ENCODE measurements at places on chromosomes 11 and 22.

DNA sequence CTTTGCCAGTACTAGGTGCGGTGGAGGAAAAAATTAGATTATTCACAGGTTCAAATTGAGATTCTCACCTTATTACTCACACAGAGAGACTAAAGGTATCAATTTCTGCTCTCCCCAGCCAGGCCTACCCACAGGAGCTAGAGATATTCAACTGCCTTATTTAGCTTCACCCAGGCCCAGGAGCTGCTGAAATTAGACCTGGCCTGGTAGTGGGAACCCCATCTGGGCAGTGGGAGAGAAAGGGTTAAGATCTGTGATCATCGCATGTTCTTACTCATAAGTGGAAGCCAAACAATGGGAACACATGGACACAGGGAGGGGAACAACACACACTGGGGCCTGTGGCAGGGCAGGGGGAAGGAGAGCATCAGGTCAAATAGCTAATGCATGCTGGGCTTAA is 20.9 kb upstream of the MICAL2 start:
- no peak for DNase-seq

DNA sequence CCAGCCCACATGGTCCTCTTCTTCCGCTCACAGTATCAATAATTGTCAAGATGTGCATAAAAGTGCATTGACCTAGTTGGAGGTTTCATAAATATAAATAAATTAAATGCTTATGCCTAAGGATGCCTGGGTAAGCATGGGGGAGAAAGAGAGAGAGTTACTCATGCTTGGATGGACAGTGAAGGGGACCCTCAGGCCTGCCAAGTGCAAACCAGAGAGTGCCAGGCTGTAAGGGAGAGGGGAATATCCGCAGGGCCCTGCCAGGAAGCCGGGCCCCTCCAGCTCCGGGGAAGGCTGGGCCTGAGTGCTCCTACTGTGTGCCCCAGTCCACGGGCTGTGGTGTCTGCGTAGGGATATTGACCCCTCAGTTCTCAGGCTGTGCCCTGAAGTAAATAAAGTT is 214.6 kb downstream of the DSCAML1 start:
- no peak for DNase-seq

- DNase-seq, result no peak
Measured at GRCh38 chr22:47601666-47602065, 839.2 kb downstream of the TBC1D22A start.

- DNase-seq, result no peak
Measured at GRCh38 chr22:49284056-49284784, 543.5 kb downstream of the BRD1 start.

DNA sequence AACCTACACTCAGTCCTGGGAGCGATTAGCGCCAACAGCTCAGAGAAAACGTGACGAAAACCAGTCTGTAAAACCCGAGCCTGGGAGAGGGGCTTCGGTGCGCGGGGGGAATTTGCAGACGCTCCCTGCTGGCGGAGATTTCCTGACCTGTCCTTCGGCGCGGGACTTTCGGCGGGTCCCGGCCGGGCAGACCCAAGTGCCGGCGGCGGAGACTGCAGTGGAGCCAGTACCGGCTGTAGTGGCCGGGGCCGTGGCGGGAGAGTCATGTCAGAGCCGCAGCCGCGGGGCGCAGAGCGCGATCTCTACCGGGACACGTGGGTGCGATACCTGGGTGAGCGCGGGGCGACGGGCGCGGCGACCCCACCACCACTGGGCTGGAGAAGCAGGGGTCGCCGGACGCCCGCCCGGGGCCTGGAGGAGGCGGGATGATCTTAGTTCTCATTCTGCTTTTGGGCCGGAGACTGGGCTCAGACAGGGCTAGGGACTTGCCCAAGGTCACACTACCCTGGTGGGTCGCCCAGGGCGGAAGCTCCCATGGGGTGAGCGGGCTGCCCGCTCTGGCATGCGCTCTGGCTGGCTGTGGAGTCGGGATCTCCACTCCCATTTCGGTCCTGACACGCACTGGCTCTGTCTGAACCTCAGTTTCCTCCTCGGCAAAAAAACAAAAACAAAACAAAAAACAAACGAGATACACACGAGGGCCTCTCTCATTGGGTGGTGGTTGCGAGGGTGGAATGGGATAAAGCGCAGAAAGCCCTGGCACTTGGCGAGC is at the start of gene MTFP1:
MTFP1 (plus strand) TSS at position 153 of the 772 bp plus-strand sequence; CDS start at position 265, 112 bp downstream.
- peak; percentile 55 for DNase-seq

DNA sequence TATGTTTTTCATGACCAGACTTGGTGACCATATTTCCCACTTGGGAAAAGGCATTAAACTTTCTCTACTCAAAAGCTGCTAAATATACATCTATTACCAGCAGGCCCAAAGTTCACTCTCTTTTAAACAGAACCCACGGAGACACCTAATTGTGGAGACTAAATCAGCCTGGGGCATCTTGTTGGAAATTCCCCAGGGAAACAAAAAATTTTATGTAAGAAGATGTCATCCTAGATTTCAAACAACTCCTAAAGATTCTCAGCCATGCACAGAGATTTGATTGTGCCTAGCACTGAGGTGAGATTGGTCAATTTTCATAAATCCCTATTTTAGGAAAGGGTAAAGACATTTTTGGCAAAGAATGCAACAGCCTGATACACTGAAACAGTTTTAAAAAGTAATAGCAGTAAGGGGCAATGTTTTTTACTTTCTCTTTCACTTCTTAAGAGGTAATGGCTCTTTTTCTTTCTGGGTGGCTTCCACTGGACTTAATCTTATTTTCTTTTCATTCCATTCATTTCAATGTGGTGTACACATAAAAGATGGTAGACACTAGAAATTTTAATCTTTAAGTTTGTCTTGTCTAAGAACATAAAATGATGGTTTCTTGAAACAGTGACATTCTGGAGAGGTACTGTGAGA is 9.6 kb downstream of the OR52N2 start:
- DNase-seq, result no peak

DNA sequence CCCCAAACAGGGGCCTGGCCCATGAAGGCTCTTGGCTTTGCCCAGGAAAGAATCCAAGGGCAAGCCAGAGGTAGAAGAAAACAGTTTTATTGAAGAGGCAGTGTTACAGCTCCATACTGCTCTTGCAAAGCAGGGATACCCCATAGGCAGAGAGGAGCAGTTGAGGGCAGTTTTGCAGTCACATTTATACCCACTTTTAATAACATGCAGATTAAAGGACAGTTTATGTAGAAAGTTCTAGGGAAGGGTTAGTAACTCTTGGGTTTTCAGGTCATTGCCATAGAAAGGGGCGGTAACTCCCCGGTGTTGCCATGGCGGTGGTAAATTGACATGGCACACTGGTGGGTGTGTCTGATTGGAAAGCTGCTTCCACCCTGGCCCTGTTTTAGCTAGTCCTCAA is 80.5 kb upstream of the GNAZ start:
- DNase-seq, result no peak

- no peak for DNase-seq
Measured at GRCh38 chr11:20671856-20672546, 2.6 kb downstream of the NELL1 start.

DNA sequence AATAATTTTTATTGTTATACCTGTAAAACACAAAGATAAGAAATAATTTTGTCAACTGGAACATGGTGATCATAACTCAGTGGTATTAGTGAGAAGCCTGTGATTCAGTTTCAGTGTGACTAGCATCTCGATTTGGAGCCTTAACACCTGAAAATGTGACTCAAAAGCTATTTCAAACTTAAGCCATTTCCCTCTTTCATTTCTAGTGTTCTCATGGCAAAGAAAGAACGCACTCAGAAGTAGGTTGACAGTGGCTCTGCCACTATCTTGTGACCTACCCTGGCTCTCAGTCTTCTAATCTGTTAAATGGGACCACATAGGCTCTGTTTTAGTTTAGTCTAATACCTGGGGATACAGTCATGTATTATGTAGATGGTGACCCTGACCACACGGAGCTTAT is 62.7 kb downstream of the ISX start:
- no peak for DNase-seq

GRCh38 chr11:57124917-57125316 is 56.8 kb upstream of the LRRC55 start:
- DNase-seq, result no peak

DNA sequence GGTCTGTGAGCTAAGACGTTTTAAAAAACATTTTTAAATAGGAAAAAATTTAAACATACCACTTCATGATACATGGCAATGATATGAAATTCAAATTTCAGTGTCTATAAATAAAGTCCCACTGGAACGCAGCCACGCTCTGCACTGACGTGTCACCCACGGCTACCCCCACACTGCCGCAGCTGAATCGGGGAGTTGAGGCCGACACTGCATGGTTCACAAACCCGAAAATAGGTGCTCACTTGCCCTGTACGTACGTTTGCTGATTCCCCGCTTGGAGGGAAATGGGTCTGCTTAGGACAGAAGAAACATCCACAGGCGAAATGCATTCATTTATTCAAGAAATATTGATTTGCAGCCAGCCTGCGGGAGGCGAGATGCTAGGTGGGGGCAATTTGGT is 1342.3 kb downstream of the TBC1D22A start:
- DNase-seq, result no peak

GRCh38 chr22:26527574-26528465 is 15.5 kb upstream of the TFIP11 start:
- DNase-seq, result no peak

DNA sequence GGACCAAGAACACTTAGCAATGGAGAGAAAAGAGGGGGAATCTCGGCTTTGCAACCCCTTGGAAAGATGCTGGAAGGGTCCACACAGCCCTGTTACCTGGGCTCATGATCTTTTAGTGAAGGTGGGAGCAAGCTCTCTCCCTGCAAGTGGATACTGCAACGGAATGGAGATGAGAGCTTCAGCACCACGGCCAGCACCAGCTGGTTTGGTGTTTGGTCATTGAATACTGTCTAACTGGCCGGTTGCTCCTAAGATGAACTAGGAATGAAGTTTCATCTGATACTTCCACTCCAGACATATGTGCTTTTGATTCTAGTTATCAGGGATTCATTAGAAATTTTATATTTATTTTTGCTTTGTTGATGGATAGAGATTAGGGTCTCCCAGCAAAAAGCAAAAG is 16.3 kb downstream of the HTR3A start:
- DNase-seq, result no peak

DNA sequence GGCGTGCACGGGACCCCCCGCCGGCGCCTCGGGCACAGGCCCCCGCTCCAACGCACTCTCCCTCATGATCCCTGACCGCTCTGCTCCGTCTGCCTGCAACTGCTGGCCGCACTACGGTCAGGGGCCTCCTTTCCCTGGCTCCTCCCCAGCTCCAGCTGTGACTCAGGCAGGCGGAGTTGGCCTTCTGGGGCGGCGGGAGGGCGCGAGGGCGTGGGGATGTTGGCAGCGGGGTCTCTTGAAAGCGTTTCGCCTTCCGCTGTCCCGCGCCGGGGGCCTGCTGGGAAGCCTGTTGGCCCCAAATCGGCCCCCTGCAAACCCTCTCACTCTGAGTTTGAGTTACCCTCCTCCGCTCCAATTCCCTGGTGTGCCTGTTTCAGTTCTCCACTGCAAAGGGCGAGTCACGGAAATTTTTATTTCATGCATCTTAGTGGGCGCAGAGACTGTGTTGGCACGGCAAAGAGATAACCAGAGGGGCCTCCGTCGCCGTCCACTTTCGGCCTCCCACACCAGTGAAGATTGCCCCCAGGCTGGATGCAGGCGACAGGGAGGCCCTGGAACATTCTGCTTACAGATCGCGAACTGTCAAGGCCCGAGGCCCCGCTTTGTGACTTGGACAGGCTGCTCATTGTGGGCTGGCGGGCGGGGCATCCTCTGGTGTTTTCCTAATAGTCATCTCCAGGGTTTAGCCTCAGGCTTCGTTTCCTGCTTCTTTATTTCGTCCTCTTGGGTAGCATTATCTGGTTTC is at the start of gene CAVIN3:
CAVIN3 (minus strand) TSS at position 91 of the 745 bp plus-strand sequence; CDS start at position 66, 25 bp downstream.
- DNase-seq, result peak; percentile 18

DNA sequence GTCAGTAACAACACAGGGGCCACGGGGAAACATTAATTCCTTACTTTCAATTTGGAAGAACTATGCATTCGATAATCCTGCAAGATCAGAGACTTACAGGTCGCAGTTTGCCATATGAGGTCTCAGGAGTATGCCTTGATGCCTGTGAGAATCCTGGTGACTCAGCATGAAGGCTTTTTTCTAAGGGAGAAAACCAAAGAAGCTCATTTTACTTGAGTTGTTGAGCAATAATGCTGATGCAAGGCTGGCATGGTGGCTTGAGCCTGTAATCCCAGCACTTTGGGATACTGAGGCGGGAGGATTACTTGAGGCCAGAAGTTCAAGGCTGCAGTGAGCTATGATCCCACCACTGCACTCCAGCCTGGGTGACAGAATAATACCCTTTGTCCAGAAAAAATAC is 26.6 kb downstream of the ATG16L2 start:
- no peak for DNase-seq

GRCh38 chr11:109236188-109236587 is 185.8 kb upstream of the C11orf87 start:
- no peak for DNase-seq

GRCh38 chr11:19508165-19508564 is 204.5 kb upstream of the NAV2 start:
- DNase-seq, result no peak

GRCh38 chr11:86183694-86184093 is 60.9 kb upstream of the EED start:
- no peak for DNase-seq

- no peak for DNase-seq
Measured at GRCh38 chr11:77183431-77183984, 55.5 kb downstream of the MYO7A start.

GRCh38 chr11:30342736-30343166 is 19.8 kb downstream of the ARL14EP start:
- DNase-seq, result peak; percentile 47

- no peak for DNase-seq
Measured at GRCh38 chr11:32386770-32387377, 48.5 kb downstream of the WT1 start.

GRCh38 chr11:36617543-36618362 is 19.7 kb upstream of the RAG2 start:
- DNase-seq, result no peak

DNA sequence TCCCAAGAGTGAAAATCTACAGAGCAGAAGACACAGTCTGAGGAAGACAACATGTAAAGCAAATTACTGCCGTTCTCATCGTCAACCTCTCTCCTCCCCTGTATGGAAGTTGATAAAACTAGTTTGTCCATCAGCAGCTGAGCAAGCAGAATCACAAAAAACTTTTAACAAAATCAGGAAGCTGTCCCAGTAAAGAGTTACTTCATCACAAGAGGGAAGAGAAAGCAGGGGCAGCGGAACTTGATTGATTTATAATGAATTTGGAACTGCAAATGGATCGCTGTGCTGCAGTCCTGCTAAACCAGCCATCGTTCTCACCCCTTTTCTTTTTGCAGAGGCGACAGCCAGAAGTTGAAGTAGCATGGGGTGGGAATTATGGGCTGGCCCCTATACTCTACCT is 13.7 kb upstream of the UCP3 start:
- DNase-seq, result no peak

DNA sequence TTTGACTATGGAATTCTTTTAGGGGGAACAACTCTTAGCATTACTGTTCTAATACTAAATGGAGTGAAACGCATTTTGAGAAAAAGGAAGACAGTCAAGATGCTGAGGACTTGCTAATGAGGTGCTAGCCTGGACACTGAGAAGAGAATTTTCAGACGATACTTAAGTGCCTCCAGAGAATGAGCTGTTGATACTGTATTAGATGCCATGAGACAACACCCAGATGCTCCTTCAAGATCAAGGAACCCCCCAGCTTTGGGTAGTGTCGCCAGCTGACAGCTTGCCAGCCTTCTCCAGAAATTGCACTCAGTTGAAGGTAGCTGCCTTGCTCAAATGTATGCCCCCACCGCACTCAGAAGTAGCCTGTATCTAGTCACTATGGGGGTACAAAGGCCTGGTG is 52.5 kb upstream of the SLC36A4 start:
- DNase-seq, result no peak

- no peak for DNase-seq
Measured at GRCh38 chr11:31872076-31872443, 60.9 kb upstream of the PAX6 start.

GRCh38 chr22:44075670-44076069 is 51.6 kb downstream of the PARVB start:
- no peak for DNase-seq
